ENCODE measurements at places on chromosomes 3 and 15.

DNA sequence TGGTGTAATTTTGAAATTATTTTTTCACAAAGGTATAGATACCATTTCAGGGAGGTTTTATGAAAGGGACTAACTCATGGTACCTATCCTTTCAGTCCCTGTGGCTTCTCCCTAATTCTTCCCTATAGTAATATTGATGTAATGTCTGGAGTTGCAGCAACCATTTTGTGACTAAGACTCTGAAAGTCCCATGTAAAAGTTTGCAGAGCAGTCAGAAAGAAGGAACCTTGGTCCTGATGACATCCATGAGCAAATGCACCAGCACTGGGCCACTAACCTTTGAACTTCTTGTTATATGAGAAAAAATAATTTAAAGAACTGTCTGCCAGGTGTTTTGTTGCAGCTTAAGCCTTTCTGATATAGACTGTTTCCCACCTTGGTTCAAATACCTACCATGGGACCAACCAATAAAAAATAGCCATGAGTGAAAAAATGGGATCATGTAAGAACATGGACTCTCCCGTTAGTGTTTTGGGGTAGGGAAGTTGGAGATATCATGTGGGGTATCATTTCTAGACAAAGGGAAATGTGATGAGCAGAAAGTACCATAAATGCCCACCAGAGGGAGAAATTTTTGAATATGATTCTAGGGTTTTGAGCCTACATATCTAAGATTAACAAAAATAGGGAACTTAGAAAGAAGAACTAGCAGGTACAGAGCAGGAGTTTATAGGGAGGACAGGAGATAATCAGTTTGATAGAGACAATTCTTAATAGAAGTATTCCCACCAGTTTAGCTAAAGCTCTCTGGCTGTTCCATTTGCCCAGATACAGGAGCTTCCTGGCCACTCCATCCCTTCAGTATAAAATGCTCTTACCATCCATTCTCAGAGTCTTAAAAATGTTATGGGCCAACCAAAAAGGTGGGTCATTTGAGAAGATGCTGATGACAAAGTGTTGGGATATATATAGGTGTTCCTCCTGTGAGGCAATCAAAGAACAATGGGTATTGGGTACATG is 3.4 kb upstream of the CPOX start:
- no peaks in the 10 kb centered on the region for H3K36me3 ChIP-seq
- peaks cover 8% of the 10 kb centered on the region for H3K4me1 ChIP-seq
- no peak overlapping the region for H3K27ac ChIP-seq

- H3K4me3 ChIP-seq, result no peak overlapping the region
- DNase-seq, result no peak
- no peaks in the 10 kb centered on the region for H3K4me1 ChIP-seq
- no peaks in the 10 kb centered on the region for H3K36me3 ChIP-seq
- H3K27me3 ChIP-seq, result no peaks in the 10 kb centered on the region
- no peak overlapping the region for H3K27ac ChIP-seq
Measured at GRCh38 chr3:146334151-146334550, 83.2 kb upstream of the PLSCR4 start.

GRCh38 chr3:190883973-190884832 is 21.7 kb upstream of the GMNC start:
- no peak overlapping the region for H3K4me3 ChIP-seq
- no peak overlapping the region for H3K27ac ChIP-seq
- H3K27me3 ChIP-seq, result no peaks in the 10 kb centered on the region
- H3K4me1 ChIP-seq, result no peaks in the 10 kb centered on the region
- DNase-seq, result peak; percentile 85

GRCh38 chr3:59605318-59605717 is 555.5 kb upstream of the CFAP20DC start:
- no peaks in the 10 kb centered on the region for H3K36me3 ChIP-seq
- no peak for DNase-seq
- no peak overlapping the region for H3K4me3 ChIP-seq

- peaks cover 2% of the 10 kb centered on the region for H3K36me3 ChIP-seq
- no peak overlapping the region for H3K27ac ChIP-seq
- peak; percentile 33 for DNase-seq
- no peaks in the 10 kb centered on the region for H3K27me3 ChIP-seq
- H3K4me1 ChIP-seq, result no peaks in the 10 kb centered on the region
Measured at GRCh38 chr3:149936812-149937230, 33.9 kb downstream of the PFN2 start.

DNA sequence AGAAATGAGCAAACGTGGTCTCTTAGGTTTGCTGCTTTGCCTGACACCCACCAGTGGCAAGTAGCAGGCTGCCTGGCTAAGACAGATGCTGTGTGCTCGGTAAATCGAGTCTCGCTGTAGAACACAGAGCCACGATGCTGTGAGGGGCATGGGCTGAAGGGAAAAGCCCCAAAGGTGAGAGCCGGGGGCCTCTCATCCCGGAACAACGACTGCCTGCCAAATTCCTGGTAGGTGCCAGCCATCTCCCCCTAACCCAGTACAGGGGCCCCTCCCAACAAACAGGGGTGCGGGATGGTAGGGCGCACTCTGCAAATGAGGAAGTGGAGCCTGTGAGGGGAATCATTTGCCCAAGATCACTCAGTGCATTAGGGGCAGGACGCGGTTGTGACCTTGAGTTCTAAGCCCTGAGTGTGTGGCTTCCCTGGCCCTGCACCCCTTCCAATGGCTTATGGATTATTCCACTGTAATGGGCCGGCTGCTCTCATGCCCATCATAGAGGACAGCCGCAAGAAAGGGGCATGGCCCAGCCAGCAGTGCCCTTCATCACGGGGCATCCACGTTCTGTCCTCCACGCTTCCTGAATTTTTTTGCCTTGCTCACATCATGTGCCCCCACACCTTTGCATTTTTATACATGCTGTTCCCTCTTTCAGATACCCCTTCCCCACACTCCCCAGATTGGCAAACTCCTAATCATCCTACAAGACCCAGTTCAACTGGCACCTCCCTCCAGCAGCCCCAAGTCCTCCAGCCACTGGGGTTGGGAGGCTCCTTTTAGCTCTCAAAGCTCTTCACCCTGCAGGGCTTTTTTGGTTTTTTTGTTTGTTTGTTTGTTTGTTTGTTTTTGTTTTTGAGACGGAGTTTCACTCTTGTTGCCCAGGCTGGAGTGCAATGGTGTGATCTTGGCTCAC is 125.4 kb downstream of the NUP210 start:
- H3K27me3 ChIP-seq, result no peaks in the 10 kb centered on the region
- H3K36me3 ChIP-seq, result no peaks in the 10 kb centered on the region
- no peak overlapping the region for H3K27ac ChIP-seq

DNA sequence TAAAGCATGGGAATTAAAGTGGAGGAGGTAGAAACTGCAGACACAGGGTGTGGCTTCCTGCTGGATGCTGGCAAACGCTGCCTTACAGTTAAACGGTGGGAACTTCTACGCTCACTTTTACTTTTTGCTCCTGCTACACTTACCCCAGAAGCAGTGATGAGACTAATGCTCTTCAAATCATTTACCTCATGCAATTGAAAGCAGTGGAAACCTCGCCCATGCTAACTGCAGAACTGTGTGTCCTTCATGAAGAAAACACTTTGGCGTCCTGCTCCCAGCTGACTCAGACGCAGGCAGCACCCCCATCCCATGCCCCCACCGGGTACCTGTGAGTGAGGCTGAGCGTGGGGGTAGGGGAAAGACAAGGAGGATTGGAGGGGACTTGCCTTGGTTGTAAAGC is 31.8 kb downstream of the UPK1B start:
- no peaks in the 10 kb centered on the region for H3K4me1 ChIP-seq
- peaks cover 5% of the 10 kb centered on the region for H3K36me3 ChIP-seq
- no peak for DNase-seq

- no peak overlapping the region for H3K4me3 ChIP-seq
- H3K4me1 ChIP-seq, result no peaks in the 10 kb centered on the region
Measured at GRCh38 chr3:41041462-41041861, 157.8 kb upstream of the CTNNB1 start.

GRCh38 chr3:30760040-30760695 is 134.3 kb downstream of the GADL1 start:
- H3K4me1 ChIP-seq, result no peaks in the 10 kb centered on the region
- H3K27ac ChIP-seq, result no peak overlapping the region
- no peaks in the 10 kb centered on the region for H3K27me3 ChIP-seq
- DNase-seq, result no peak
- H3K36me3 ChIP-seq, result no peaks in the 10 kb centered on the region

DNA sequence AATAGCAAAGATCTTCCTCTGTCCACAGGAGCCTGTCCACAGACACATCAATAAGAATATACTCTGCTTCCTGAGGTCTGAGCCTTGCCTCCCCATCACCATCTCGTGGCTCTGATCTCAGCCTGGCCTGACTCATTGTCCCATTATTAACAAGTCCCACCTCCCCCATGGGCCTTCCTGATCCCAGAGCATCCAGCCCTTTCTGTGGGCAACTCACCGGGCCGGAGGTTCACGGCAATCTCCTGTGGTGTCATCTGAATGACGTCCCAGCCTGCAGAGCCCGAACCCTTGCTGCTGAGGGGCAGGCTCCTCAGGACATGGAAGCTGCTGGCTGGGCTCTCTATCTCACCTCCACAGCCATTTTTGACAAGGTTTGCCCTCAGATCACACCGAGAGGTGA is 28.1 kb downstream of the ITGB5 start:
- peaks cover 3% of the 10 kb centered on the region for H3K4me1 ChIP-seq
- H3K4me3 ChIP-seq, result no peak overlapping the region
- H3K36me3 ChIP-seq, result peaks cover 2% of the 10 kb centered on the region
- no peak for DNase-seq
- no peaks in the 10 kb centered on the region for H3K27me3 ChIP-seq

- no peaks in the 10 kb centered on the region for H3K36me3 ChIP-seq
- H3K4me3 ChIP-seq, result no peak overlapping the region
- H3K27me3 ChIP-seq, result no peaks in the 10 kb centered on the region
- no peak overlapping the region for H3K27ac ChIP-seq
- no peak for DNase-seq
Measured at GRCh38 chr15:96247621-96248305, 82.7 kb upstream of the NR2F2 start.

GRCh38 chr3:52920841-52921240 is 23.5 kb upstream of the STIMATE start:
- H3K4me3 ChIP-seq, result no peak overlapping the region
- peaks cover 23% of the 10 kb centered on the region for H3K36me3 ChIP-seq
- DNase-seq, result no peak
- no peaks in the 10 kb centered on the region for H3K4me1 ChIP-seq

- H3K4me3 ChIP-seq, result no peak overlapping the region
- peaks cover 4% of the 10 kb centered on the region for H3K36me3 ChIP-seq
- peaks cover 24% of the 10 kb centered on the region for H3K4me1 ChIP-seq
- no peaks in the 10 kb centered on the region for H3K27me3 ChIP-seq
- H3K27ac ChIP-seq, result no peak overlapping the region
Measured at GRCh38 chr15:78752492-78753358, 58.5 kb downstream of the ADAMTS7 start.

GRCh38 chr15:58864602-58865424 is 68.7 kb downstream of the SLTM start:
- no peak overlapping the region for H3K27ac ChIP-seq
- H3K27me3 ChIP-seq, result no peaks in the 10 kb centered on the region
- no peaks in the 10 kb centered on the region for H3K36me3 ChIP-seq
- no peak for DNase-seq

DNA sequence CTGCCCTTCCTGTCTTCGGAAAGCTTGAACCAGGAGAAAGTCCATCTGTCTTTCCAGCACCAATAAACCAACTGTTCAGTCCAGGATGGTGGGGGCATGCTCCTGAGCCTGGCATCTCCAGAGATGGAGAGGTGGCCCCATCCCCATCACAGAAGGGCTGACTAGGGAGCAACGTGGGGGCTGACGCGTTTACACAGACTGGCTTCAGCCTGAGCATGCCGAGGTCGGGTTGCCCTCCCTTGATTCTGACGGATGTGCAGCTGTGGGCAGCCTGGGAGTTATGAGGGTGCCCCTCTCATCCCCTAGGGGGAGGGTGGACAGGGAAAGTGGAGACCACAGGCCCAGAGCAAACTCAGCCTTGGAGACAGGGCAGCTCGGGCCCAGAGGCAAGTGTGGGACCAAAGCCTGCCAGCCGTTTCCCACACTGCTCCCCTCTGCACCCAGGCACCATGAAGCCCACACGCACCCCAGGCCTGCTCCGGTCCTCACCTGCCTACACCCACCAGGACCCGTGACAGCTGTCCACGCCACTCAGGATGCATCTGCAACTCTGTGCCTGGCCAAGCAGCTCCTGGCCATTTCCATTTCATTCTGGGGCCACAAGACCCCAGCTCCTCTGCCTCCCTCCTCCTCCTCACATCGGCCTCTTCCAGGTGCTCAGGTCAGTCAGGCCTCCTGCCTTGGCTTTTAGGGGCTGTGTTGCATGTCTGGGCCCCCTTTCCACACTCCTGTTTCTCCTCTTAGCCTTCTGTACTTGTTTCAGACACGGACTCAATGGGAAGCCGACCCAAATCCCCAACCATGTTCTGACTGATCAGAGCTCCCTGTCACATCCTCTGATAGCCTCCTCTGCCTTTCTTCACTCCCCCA is 48.2 kb upstream of the SLC41A3 start:
- no peak for DNase-seq
- H3K27ac ChIP-seq, result no peak overlapping the region
- H3K27me3 ChIP-seq, result no peaks in the 10 kb centered on the region
- peaks cover 23% of the 10 kb centered on the region for H3K4me1 ChIP-seq

- no peaks in the 10 kb centered on the region for H3K27me3 ChIP-seq
- H3K4me1 ChIP-seq, result peaks cover 43% of the 10 kb centered on the region
- no peaks in the 10 kb centered on the region for H3K36me3 ChIP-seq
- no peak overlapping the region for H3K4me3 ChIP-seq
- no peak for DNase-seq
Measured at GRCh38 chr3:184633237-184633579, 71.6 kb downstream of the EPHB3 start.

DNA sequence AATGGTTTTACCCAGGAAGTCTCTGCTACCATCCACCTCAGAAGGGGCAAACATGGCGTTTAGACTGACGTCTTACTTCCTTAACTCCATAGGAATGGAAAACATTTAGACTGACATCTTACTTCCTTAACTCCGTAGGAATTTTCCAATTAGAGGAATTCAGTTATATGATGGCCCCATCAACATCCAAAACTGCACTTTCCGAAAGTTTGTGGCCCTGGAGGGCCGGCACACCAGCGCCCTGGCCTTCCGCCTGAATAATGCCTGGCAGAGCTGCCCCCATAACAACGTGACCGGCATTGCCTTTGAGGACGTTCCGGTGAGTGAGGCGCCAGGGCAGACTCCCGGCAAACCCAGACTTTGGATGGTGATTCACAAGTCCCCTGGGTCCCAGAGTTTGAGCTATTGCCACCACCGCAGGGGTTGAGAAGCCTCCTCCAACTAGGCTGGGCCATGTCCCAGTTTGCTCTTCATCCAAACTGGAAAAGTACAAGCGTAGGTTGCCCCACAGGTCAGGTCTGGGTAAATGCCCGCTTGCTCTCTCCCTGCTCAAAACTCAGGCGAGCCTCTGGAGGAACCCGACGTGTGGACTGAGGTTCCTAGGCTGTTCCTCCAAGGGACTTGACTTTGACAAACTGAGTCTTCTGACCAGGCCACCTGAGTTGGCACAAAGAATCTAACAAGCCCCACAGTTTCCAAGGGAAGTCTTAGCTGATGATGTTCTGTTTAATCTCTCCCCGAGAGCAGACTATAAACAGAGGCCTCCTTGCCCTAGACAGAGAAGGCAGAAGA is 57.7 kb downstream of the MESD start:
- no peak for DNase-seq
- no peak overlapping the region for H3K27ac ChIP-seq
- H3K4me3 ChIP-seq, result no peak overlapping the region
- H3K4me1 ChIP-seq, result no peaks in the 10 kb centered on the region

Measured in spinal cord (tissue), 10 donors.